ENCODE measurements at places on chromosomes 7 and 10.

DNA sequence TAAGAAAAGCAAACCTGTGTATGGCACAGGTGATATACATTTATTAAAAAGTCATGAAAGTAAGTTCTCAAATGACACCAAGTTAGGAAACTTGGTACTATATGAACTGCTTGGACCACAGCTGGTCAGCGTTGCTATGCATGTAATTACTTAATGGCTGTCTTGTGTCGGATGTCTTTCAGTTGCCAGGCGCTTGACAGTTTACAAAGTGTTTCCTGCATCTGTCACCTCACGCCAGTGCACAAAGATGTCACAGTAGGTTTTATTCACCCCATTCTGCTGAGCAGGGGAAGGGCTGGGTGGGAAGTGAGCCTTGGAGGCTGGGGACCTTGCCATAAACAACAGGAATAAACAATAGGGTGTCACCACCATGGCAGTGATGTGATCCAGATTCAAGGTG lies 35.8 kb downstream of the ADAM12 start:
- H3K27me3 ChIP-seq = no peaks in the 10 kb centered on the region

DNA sequence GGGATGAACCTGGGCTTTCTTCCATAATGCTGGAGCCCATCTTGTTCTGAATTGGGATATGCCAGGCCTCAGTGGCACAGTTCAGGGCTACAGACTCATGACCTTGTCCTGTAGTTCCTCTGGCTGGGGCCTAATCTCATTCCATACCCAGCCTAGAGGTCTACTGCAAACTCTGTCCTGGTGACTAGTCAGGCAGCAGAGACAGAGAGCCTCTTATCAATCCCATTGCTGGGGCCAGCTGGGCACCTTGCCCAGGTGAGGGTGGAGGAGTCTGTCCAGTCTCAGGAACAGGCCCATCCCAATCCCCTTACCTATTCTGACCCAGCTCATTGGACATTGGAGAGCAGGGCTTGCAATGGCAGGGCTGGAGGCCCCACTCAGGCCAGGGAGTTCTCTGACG lies 28.0 kb upstream of the COMTD1 start:
- H3K27me3 ChIP-seq = no peaks in the 10 kb centered on the region
- H3K4me1 ChIP-seq = peaks cover 3% of the 10 kb centered on the region
- no peaks in the 10 kb centered on the region for H3K36me3 ChIP-seq
- no peak overlapping the region for H3K4me3 ChIP-seq
- no peak overlapping the region for H3K27ac ChIP-seq
- no peak for DNase-seq

GRCh38 chr10:127182161-127182560 lies 14.2 kb downstream of the INSYN2A start:
- no peaks in the 10 kb centered on the region for H3K4me1 ChIP-seq
- no peaks in the 10 kb centered on the region for H3K27me3 ChIP-seq
- H3K4me3 ChIP-seq = no peak overlapping the region
- no peak for DNase-seq
- H3K27ac ChIP-seq = no peak overlapping the region

- no peaks in the 10 kb centered on the region for H3K27me3 ChIP-seq
- peak; percentile 55 for DNase-seq
- no peaks in the 10 kb centered on the region for H3K4me1 ChIP-seq
- no peak overlapping the region for H3K27ac ChIP-seq
- peaks cover 13% of the 10 kb centered on the region for H3K36me3 ChIP-seq
Observed at GRCh38 chr10:104036518-104037260, 49.0 kb downstream of the COL17A1 start.

- H3K4me1 ChIP-seq = peaks cover 2% of the 10 kb centered on the region
- H3K36me3 ChIP-seq = no peaks in the 10 kb centered on the region
- no peaks in the 10 kb centered on the region for H3K27me3 ChIP-seq
- no peak overlapping the region for H3K27ac ChIP-seq
- DNase-seq = no peak
Observed at GRCh38 chr10:43959364-43960134, 310.9 kb upstream of the ZNF32 start.

- no peak overlapping the region for H3K27ac ChIP-seq
- no peak overlapping the region for H3K4me3 ChIP-seq
- H3K4me1 ChIP-seq = no peaks in the 10 kb centered on the region
- DNase-seq = no peak
- H3K36me3 ChIP-seq = no peaks in the 10 kb centered on the region
Observed at GRCh38 chr7:32228601-32229000, 158.4 kb upstream of the PDE1C start.

DNA sequence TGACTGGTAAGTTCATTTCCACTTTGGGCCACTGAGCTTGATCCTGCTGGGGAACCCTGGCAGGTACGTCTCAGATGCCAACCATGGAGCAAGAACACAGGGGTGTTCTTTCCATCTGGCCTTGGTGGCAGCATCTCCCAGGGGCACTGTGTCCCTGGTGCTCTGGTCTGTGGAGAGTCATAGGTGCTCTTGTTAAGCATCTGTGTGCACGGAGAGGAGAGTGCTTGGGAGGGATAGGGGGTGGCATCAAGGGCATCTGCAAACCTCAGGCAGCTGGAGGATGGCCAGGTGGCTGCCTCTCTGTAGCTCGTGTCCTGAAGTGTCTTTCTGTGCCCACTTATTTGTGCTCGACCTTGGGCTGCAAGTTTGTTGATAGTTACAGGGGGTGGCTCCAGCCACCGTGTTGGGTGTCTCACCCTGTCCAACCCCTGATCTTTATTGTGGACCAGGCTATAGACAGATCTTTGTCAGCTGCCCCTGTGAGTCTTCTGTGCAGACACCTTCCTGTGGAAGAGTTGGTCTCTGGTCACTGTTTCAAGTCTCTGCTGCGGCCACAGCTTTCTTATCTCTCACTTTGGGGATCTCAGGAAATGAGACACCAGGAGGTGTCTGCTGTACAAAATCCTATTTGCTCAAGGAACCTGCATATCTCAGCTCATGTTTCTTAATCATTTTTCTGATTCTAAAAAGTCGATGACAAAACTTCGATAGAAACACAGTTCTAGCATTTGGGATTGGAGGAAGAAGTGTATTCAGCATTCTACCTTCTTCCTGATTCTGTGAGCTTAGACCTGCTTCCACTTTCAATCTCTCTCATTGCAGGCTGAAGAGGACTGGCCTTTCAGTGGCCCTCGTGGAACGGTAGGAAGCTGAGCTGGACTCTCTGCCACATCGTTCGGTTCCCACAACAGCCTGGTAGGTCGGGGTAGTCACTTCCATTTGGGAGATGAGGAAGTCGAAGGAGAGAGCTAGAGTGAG lies 17.2 kb upstream of the GIMAP8 start:
- H3K36me3 ChIP-seq = no peaks in the 10 kb centered on the region
- no peak overlapping the region for H3K27ac ChIP-seq
- H3K27me3 ChIP-seq = no peaks in the 10 kb centered on the region
- DNase-seq = no peak
- H3K4me3 ChIP-seq = no peak overlapping the region
- H3K4me1 ChIP-seq = peaks cover 5% of the 10 kb centered on the region

GRCh38 chr7:23261843-23262452 lies 15.4 kb downstream of the GPNMB start:
- no peak overlapping the region for H3K4me3 ChIP-seq
- H3K36me3 ChIP-seq = no peaks in the 10 kb centered on the region
- no peaks in the 10 kb centered on the region for H3K4me1 ChIP-seq
- DNase-seq = no peak

GRCh38 chr10:114151892-114152291 lies 22.1 kb downstream of the CCDC186 start:
- H3K27ac ChIP-seq = no peak overlapping the region
- no peaks in the 10 kb centered on the region for H3K27me3 ChIP-seq
- no peak overlapping the region for H3K4me3 ChIP-seq
- H3K36me3 ChIP-seq = no peaks in the 10 kb centered on the region
- no peak for DNase-seq

GRCh38 chr7:28855538-28856217 lies 102.5 kb downstream of the TRIL start:
- H3K36me3 ChIP-seq = no peaks in the 10 kb centered on the region
- peaks cover 7% of the 10 kb centered on the region for H3K27me3 ChIP-seq
- peaks cover 11% of the 10 kb centered on the region for H3K4me1 ChIP-seq
- no peak for DNase-seq

DNA sequence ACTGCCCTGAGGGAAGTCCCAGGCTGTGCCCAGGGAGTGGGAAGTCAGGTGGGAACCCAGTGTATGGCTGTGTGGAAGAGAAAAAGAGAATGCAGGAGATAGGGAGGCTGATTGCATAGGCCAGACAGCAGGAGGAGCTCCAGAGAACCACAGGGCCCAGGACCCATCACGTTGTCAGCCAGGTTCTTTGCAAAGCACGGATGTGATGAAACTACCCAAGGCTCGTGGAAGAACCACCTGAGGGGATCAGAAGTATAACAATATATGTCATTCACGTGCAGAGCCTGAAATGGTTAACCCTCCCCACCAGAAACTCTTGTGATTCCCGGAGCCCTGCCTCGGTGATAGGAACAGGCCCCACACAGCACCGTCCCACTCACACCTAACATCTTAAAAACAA lies 83.6 kb downstream of the LARP4B start:
- H3K27me3 ChIP-seq = no peaks in the 10 kb centered on the region
- no peak overlapping the region for H3K27ac ChIP-seq
- H3K4me1 ChIP-seq = peaks cover 29% of the 10 kb centered on the region
- no peak overlapping the region for H3K4me3 ChIP-seq

DNA sequence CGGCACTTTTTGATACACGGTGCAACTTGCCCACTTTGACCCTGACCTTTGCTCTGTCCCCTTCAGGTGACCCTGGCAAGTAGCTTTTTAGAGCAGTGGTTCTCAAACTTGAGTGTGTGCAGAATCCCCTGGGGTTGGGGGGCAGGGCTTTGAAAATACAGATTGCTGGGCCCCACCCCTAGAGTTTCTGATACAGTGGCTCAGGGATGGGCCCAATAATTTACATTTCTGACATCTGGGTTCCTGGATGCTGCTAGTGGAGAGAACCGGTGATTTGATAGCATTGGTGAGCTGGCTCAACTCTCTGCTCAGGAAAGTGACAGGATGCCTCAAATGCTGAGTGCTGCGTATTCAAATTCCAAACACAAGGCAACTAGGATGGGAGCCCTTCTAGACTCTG lies 537.8 kb upstream of the GALNT17 start:
- no peak overlapping the region for H3K4me3 ChIP-seq
- no peaks in the 10 kb centered on the region for H3K36me3 ChIP-seq
- no peak overlapping the region for H3K27ac ChIP-seq
- H3K4me1 ChIP-seq = peaks cover 13% of the 10 kb centered on the region
- DNase-seq = no peak

DNA sequence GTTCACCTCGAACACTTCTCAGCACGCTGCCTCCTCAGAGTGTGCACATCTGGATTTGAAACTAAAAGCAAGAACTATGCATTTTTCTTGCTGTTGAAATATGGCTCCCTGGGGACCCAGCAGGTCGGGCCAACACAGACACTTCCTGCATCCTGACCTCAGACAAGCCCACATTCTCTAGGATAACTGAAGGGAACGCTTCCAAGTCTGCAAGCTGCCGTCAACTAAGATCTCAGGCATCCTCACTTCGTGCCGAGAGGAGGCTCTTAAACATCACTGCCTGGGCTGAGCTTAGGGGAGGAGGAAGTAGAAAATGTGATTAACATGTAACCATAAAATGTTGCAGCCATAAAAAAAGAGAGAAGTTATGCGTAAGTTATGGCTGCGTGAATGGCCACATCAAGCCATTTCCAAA lies 65.5 kb downstream of the PYROXD2 start:
- peaks cover 7% of the 10 kb centered on the region for H3K4me1 ChIP-seq
- H3K27ac ChIP-seq = no peak overlapping the region
- no peak overlapping the region for H3K4me3 ChIP-seq

DNA sequence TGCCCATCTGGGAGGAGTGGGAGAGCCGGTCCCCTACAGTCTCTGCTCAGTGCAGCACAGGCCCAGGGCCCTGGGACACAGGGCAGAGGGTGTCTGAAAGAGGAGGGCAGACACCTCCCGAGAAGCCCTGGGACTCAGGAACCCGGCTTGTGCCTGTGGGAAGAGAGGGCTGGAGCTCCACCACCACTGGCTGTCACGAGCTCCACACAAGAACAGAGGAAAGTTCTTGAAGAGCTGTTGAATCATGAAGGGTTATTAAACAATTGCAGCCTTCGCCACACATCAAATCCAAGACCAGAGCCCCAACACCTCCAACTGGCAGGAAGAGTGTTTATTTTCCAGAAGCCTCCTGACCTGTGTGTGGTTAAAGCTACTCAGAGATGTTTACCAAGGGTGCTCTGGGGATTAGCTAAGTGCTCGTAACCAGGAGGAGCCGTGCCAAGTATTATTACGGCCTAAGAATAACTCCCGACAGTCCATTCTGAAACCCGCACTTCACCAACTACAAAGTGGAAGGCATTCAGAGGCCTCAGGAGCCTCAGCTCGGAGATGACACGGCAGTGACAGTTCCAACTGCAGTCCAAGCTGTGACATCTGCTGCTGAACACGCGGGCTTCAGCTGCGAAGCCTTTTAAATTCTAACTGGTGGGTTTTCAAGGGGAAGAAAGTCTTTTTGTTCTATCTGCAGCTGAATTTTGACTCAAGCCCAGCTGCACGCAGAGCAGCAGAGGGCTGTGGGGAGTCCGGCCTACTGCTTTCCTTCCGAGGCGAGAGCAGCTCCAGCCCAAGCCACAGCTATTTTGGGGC lies 75.1 kb downstream of the MAD1L1 start:
- no peaks in the 10 kb centered on the region for H3K36me3 ChIP-seq
- no peak for DNase-seq
- H3K27me3 ChIP-seq = no peaks in the 10 kb centered on the region
- H3K4me3 ChIP-seq = no peak overlapping the region

GRCh38 chr7:110830778-110831177 lies 260.1 kb upstream of the LRRN3 start:
- no peaks in the 10 kb centered on the region for H3K36me3 ChIP-seq
- no peak for DNase-seq
- H3K27me3 ChIP-seq = no peaks in the 10 kb centered on the region
- no peak overlapping the region for H3K27ac ChIP-seq

DNA sequence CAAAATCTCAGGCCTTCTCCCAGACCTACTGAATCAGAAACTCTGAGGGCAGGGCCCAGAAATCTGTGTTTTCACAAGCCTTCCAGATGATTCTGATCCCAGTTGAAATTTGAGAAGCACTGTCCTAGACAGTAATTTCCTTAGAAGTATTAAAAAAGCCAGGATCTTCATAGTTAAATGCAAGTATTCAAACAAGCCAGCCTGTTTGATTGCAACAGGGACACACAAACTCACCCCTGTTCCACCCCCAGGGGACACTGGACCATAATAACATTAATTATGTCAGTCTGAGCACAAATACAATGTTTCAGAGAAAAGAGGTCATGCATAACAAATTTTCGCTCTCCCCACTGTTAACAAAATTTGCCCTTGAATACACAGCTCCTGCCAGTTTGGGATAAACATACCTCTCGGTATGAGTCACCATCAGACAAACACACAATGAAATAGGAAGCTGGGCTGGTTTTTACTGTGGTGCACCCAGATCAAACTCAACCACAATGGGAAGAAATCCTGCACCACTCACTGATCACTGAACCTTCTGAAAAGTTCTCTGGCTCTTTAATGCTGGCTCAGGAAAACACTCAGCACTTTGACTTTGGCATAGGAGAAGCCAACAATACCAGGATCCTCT lies 34.3 kb downstream of the ABLIM1 start:
- no peak for DNase-seq
- peak overlapping the region; percentile 48 for H3K27ac ChIP-seq
- no peaks in the 10 kb centered on the region for H3K36me3 ChIP-seq

GRCh38 chr7:828793-829561 lies 3.3 kb upstream of the SUN1 start:
- no peak overlapping the region for H3K4me3 ChIP-seq
- H3K36me3 ChIP-seq = peaks cover 3% of the 10 kb centered on the region
- DNase-seq = no peak
- H3K27ac ChIP-seq = no peak overlapping the region
- H3K27me3 ChIP-seq = no peaks in the 10 kb centered on the region
